ENCODE measurements at places on chromosomes 13 and 19.

GRCh38 chr19:4933528-4933927 is 24.2 kb downstream of the UHRF1 start:
- no peaks in the 10 kb centered on the region for H3K36me3 ChIP-seq
- H3K27me3 ChIP-seq: no peaks in the 10 kb centered on the region
- DNase-seq: no peak
- H3K4me1 ChIP-seq: no peaks in the 10 kb centered on the region

DNA sequence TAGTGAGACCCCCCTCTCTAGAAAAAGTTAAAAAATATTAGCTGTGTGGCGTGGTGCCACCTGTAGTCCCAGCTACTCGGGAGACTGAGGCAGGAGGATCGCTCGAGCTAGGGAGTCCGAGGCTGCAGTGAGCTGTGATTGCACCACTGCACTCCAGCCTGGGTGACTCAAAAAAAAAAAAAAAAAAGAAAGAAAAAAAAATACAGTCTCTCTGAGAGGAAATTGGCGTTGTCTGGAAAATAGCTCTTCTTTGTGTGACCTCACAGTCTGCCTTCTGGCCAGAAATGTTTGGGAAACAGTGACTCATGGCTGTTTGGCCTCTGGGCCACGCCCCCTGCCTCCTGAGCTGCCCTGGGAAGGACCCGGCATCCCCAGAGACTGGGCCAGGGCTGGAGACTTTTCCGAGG is 10.7 kb downstream of the MARCHF2 start:
- no peak overlapping the region for H3K4me3 ChIP-seq
- no peak for DNase-seq
- no peak overlapping the region for H3K27ac ChIP-seq
- no peaks in the 10 kb centered on the region for H3K27me3 ChIP-seq
- peaks cover 10% of the 10 kb centered on the region for H3K36me3 ChIP-seq

- H3K4me3 ChIP-seq: peak within 1 kb of the TSS; percentile 68
- H3K27ac ChIP-seq: peak within 1 kb of the TSS; percentile 98
- H3K27me3 ChIP-seq: no peaks in the 10 kb centered on the region
Observed at GRCh38 chr19:58572818-58573657, at the start of gene MZF1. Gene MZF1, minus strand, starts transcription at chr19:58573335. Its CDS starts 1,946 bp downstream, at chr19:58571389.

- no peaks in the 10 kb centered on the region for H3K27me3 ChIP-seq
- no peaks in the 10 kb centered on the region for H3K4me1 ChIP-seq
- H3K36me3 ChIP-seq: peaks cover 21% of the 10 kb centered on the region
- H3K4me3 ChIP-seq: no peak overlapping the region
- H3K27ac ChIP-seq: no peak overlapping the region
Observed at GRCh38 chr19:24059563-24060295, 27.3 kb upstream of the ZNF254 start.

- no peaks in the 10 kb centered on the region for H3K27me3 ChIP-seq
- no peak overlapping the region for H3K4me3 ChIP-seq
- no peaks in the 10 kb centered on the region for H3K36me3 ChIP-seq
- no peak overlapping the region for H3K27ac ChIP-seq
- DNase-seq: no peak
Observed at GRCh38 chr13:104204177-104204576, 1138.0 kb upstream of the SLC10A2 start.
